ENCODE measurements at places on chromosomes 13 and 19.

DNA sequence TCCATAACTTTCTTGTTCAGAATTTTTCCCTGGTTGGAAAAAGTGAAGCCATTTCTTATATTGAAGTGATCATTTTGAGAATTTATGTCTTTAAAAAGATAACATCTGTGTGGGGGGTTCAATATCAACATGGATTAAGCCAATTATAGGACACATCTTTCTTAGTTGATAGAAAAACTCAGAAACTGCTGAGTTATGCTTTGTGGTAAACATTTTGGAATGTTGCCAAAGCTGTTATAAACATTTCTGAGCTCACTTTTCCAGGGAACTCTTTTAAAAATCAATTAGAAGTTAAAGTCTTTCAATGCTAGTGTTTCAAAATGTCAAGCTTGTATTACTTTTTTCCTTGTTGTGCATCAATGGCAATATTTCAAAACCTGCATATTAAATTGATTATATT lies 248.8 kb downstream of the DACH1 start:
- DNase-seq: no peak

GRCh38 chr19:43362179-43362578 lies 8.7 kb downstream of the CD177 start:
- no peak for DNase-seq

GRCh38 chr13:80235166-80235966 lies 105.6 kb downstream of the SPRY2 start:
- DNase-seq: no peak

GRCh38 chr19:40465025-40465556 lies 454 bp downstream of the BLVRB start:
- no peak for DNase-seq

DNA sequence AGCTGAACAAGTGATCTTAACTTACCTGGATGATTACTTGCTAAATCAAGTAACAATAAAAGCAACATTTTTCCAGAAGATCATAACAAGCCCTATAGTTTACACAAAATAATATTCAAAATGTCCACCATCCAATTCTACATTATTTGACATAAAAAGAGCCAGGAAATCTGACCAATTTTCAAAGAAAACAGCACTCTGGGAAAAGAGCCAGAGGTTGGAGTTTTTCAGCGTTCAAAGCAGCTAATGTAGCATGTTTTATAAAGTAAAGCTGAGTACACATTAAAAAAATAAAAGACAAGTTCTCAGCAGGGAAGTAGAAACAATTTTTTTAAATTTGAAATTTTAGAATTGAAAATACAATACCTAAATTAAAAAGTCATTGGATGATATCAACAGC lies 62.6 kb downstream of the UFM1 start:
- DNase-seq: no peak

- DNase-seq: no peak
These were observed 479.1 kb upstream of the MIR17HG start for GRCh38 chr13:90868321-90868920.

GRCh38 chr19:51108066-51108804 lies at the start of gene CTU1:
Gene CTU1, minus strand, starts transcription at chr19:51108409. Its CDS starts 3,840 bp downstream, at chr19:51104569.
- peak; percentile 96 for DNase-seq

DNA sequence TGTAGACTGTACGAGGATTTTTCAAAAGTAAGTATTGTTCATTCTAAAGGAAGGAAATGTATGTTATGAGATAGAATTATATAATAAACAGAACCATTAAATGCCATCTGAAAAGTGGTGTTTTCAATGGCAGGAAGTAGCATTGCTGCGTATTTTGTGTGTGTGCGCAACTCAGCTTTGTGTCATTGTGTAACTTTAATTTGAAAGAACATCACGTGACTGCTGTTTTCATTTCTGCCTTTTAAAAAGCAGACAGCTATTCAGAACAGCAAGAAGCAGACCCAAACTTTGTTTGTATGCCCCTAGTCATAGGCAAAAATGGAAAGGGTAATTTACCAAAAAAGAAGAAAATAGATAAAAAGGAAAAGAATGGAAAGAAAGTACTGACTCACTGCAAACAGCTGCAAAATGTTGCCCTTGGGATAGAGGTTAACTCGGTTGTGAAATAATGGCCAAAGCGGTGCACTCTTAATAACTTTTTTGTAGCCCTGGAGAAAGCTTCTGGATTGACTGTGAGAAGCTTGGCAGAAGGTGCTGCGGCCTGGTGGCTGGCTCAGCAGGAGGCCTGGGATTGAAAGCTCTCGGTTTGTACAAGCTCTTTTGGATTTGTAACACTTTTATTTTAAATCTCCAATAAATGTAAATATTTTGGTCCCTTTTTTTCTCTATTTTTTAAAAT lies 97.3 kb downstream of the GGACT start:
- no peak for DNase-seq

DNA sequence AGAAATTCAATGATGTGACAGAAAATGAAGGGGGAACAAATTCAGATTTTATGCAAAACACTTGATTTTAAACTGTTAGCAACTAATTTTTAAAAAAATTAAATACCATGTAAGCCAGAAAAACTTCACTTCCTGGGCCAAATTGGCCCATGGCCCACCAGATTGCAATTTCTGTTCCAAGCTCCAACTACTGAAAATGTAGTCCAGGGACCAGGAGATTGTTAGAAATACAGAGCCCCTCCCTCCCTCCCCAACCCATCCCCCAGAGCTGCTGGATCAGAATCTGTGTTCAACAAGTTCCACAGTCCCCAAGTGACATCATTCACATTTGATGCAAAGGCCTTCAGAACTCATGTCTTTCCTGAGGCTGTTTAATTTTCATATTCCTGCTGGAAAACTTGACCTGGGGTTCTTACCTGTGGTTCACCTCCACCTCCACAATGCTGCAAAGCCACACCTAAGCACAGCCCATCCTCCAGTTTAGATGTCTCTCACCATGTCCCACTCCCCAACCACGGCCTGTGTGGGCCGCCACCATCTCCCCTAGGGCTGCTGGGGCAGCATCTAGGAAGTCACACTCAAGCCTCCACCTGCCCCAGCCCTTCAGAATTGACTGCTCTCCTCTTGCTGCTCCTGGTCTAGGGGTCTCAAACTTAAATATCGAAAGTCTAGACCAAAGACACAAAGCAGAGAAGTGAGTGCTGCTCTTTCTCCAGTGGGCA lies 482.0 kb downstream of the UQCRFS1 start:
- DNase-seq: no peak

GRCh38 chr13:31090096-31090495 lies 71.6 kb downstream of the HSPH1 start:
- DNase-seq: no peak

DNA sequence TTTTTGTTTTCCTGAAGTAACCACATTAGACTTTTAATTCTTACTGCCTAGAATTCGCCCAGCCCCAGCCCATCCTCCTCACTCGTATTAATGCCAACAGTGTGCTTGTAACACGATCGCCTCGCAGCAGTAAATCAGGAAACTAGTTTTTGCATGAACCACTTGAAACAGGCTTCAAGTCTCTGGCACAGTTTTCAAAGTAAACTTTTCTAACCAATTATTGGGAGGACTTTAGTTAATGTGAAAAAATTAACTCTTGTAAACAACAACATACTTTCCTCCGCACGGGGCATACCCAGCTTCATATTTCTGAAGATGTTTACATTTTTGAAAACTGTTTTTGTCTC lies 39.2 kb downstream of the TNFRSF19 start:
- no peak for DNase-seq

DNA sequence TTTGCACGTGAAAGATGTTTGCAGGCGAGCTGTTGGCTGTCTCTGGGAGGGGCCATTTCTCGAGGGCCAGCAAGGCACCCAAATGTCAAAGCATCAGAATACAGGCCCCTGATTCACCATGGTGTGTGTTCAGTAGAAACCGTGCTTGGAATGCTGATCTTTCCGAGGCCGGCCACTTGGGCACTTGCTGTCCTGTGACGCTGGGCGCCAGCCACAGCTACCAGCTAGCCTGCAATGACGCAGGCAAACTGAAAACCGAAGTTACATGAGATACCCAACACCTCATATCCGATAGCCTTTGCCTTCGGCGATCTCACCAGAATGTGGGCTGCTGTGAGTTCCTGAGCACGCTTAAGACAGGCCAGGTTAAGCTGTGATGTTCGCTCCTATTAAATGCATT lies 12.0 kb downstream of the THOP1 start:
- DNase-seq: no peak

DNA sequence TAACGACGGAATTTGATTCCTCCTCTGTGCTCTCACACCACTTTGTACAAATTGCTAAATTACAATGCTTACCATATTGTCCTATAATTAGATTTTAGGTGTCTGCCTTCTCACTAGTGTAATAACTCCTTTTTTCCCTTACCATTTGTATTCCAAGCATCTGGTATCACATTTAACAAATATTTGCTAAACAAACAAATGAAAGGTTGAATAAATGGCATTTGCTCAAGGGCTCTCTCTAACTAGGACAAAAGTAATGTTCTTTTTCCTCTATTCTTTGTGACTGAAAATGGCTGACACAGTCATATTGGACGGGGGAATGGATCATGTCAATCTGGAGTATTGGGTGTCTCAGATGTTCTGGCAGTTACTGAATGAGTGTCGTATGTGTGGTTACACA lies 99.7 kb downstream of the ENOX1 start:
- no peak for DNase-seq

DNA sequence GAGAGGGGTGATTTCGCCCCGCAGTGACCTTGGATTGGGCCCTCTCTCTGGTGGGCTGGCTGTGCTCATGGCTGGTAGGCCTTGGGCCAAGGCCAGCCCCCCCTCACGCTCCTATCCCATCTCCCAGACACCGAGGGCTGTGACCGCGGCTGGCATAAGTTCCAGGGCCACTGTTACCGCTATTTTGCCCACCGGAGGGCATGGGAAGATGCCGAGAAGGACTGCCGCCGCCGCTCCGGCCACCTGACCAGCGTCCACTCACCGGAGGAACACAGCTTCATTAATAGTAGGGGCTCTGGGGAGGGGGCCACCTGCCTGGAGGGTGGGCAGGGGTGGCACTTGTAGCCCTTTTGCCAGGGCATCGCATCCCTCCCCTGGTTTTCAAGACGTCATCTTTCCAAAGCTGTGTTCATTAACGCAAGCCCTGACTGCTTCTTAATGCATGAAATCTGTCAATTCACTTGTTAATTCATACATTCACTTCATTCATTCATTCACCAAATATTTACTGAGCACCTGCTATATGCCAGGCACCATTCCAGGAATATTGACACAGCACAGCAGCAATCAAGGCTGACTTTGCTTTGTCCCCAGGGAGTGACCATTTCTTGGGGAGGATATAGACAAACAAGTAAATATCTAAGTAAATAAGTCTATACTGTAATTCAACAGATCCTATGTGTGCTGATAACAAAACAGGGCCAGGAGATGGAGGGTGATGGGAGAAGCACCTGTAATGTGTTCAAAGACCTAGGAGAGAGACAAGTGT lies 26.6 kb downstream of the NCAN start:
- no peak for DNase-seq

DNA sequence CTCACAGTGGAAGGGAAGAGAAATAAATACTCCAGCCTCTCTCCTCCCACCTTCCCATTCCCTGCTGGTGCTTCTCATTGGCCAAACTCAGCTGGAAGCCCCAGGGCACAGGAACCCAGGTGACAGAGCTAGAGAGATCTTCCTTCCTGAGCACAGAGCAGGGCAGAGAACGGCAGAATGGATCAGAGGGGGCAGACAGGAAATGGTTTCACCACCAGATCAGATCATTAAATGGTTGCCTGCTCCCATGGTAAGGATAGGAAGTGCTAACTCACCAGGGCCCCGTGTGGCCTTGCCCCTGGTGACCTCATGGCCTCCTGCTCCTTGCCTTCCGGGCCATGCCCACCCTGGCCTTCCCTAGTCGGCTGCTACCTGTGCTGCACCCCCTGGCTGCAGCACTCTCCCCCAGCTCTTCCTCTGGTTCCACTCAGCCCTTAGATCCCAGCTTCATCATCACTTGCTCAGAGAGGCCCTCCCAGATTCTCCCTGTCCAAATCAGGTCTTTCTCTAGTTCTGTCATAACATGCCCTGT lies 108.7 kb downstream of the DPF1 start:
- DNase-seq: no peak
